ENCODE measurements at places on chromosomes 7 and 10.

DNA sequence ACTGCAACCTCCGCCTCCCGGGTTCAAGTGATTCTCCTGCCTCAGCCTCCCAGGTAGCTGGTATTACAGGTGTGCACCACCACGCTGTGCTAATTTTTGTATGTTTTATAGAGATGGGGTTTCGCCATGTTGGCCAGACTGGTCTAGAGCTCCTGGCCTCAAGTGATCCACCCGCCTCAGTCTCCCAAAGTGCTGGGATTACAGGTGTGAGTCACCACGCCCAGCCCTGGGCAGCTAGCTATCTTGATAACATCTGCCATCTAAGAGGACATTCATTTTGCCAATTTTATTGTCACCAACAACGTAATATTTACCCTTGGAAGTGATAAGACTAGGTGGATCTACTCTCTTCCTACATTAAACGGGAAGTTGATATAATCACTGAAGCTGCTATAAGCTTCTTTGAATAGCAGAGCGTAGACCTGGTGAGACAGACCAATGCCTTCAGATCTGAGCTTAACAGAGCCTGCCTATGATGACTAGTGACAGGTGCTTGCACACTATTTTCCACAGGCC is 39.7 kb upstream of the SLC35B4 start:
- DNase-seq, result no peak

DNA sequence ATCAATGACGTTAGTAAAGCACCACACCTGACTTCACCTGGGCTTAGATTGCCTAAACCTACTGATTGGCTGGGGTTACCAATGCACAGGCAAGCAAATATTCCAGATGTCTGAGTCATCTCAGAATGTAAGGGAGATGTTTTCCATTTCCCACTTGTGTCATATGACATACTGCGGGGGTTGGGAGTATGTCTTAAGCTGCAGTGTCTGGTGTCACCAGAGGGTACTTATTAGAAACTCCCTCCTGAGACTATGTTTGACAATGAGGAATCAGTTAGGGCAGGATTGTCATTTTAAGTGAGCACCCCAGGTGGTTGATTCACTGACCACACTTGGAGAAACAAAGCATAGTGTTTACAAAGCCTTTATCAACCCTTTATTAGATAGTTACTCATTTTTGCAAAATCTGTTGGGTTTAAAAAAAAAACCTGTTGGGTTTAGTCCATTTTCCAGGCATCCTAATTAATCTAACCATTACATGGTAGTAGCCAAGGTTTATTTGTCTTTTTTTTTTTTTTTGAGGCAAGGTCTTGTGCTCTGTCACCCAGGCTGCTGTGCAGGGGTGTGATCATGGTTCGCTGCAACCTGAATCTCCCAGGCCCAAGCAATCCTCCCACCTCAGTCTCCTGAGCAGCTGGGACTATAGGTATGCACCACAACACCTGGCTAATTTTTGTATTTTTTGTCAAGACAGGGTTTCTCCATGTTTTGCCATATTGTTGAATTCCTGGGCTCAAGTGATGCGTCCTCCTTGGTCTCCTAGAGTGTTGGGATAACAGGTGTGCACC is 72.5 kb downstream of the CDK6 start:
- peak; percentile 86 for DNase-seq

- no peak for DNase-seq
Measured at GRCh38 chr10:70536196-70536861, 57.8 kb downstream of the PALD1 start.

- DNase-seq, result no peak
Measured at GRCh38 chr7:120615703-120616102, 242.2 kb downstream of the TSPAN12 start.

GRCh38 chr10:13000431-13000830 is 1.1 kb downstream of the CCDC3 start:
- no peak for DNase-seq

DNA sequence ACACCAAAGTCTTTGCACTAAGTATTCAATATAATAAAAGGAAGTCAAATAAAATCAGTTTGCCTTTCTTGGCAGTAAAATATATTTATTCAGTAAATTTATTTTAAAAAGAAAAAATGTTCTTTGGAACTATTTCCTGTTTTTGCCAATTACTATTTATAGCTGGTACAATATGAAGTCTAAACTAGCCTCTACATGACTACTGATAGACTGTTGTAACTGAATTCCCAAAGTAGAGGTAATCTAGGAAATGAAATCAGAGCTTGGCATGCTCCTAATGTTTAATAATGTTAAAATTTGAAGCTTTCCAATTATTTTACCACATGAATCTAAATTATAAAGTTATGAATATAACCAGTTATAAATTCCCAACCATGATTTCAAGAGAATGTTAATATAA is 385.5 kb downstream of the SEMA3D start:
- no peak for DNase-seq

DNA sequence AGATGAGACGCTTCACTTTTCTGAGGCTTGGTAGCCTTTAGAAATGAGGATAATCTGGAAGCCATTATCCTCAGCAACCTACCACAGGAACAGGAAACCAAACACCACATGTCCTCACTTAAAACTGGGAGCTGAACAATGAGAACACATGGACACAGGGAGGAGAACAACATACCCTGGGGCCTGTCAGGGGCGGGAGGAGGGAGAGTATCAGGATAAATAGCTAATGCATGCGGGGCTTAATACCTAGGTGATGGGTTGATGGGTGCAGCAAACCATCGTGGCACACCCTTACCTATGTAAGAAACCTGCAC is 48.9 kb downstream of the LRGUK start:
- DNase-seq, result no peak

DNA sequence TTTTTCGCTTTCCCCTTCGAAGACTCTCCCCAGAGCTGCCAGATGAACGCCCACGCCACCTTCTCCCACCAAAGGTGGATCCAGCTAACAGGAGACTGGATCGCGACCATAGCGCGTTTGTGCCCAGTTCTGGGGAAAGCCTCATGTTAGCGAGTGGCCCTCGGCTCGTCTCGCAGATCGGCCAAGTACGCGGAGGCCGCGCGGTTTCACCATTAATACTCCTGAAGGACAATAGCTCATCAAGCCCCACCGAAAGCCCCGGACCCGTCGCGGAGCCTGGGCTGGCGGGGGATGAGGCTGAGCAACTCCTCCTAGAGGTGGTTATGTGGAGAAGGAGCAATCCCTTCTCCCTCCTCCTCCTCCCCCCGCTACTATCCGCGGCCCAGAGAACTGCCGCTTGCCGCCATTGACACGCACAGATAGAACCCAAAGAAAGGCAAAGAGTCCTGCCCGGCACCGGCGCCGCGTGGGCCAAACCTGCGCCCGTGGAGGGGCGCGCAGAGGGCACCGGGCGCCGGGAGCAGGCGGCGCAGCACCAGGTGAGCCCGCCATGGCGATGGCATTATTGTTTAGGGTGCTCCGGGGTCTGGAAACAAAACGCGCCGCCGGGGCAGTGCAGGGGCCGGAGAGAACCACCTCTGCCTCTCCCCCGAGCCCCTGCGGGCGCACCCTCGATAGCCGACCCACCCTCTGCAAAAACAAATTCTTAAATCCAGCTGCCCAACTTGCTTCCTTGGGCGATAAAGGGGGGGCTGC is at the start of gene MACROH2A2:
TSS of gene MACROH2A2 (plus strand) at position 385 of the 756 bp plus-strand sequence. CDS start 22,813 bp downstream, outside the sequence.
- peak; percentile 4 for DNase-seq

GRCh38 chr10:105837951-105838350 is 1196.9 kb downstream of the SORCS3 start:
- DNase-seq, result peak; percentile 56

DNA sequence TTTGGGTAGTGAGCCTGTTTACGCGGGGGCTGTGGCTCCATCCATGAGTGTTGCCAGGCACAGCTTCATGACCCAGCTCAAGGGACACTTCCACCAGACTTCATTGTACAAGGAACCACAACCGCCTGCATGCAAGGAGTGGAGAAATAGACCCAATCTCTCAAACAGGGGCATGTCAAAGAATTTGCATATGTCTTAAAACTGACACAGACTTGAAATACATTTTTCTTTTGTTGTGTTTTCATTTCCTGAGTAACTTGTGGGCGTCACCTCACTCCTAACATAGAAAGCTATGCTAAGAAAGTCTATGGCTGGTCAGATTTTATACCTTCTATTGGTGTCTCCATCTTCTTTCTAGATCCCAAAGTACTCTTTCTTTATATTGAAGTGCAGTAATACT is 266.2 kb upstream of the RNF32 start:
- no peak for DNase-seq

DNA sequence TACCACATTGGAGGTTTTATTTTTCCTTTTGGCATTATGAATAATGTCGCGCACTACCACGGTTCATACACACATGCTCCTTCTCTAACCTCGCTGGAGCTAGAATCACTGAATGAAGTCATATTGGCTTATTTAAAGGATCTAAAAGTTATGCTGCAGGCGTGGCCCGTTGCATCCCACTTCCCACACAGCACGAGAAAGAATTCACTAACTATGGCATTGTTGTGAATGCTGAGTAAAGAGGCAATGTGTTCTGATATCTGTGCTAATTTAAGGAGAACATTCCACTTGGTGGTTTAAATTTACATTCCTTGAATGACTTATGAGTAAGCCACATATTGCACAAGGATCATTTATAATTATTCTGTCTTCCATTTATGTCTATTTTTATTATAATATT is 20.7 kb downstream of the TCERG1L start:
- DNase-seq, result no peak

- DNase-seq, result no peak
Measured at GRCh38 chr10:112203328-112204076, 19.9 kb upstream of the GPAM start.

DNA sequence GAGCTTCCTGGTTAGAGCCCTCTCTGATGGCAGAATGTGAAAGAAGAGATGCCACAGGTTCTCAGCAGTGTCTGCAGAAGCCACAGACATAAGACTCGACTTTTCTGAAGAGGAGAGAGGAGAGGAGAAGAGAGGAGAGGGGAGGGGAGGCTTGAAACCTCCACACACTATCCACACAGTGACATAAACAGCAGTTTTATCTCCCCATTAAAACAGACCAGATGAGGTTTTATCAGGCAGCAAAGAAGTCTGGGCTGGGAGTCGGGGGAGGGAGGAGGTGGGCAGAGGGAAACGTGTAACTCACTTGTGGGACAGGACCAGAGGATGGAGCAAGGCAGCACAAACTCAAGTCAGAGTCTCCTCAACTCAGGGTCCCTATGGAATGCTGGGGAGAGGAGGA is 76.5 kb downstream of the XPNPEP1 start:
- DNase-seq, result no peak

Measured in HT1080 (cell line).